ENCODE measurements at places on chromosomes 3 and 15.

GRCh38 chr3:126340081-126340511 is 17.1 kb downstream of the KLF15 start:
- DNase-seq, result no peak

- no peak for DNase-seq
These were observed 47.9 kb downstream of the PEAK1 start for GRCh38 chr15:77371850-77372563.

- no peak for DNase-seq
These were observed 742.0 kb upstream of the LMCD1 start for GRCh38 chr3:7759630-7760029.

DNA sequence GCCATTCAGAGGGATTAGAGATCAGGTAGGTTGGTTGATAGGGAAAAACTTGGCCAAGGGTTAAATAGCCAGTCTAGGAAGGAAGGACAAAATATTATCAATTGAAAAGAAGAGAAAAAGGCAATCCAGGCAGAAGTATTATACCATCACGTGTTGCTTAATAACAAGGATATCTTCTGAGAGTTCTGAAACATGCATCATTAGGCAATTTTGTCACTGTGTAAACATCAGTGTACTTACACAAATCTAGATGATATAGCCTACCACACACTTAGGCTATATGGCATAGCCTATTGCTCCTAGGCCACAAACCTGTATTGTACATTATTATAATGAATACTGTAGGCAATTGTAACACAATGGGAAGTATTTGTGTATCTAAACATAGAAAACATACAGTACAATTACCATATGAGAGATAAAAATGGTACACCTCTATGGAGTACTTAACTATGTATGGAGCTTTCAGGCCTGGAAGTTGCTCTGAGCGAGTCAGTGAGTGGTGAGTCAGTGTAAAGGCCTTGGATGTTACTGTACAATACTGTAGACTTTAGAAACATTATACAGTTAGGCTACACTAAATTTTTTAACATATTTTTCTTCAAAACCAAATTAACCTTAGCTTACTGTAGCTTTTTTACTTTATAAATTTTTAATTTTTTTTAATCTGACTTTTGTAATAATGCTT is 2.7 kb downstream of the TEX55 start:
- DNase-seq, result no peak

DNA sequence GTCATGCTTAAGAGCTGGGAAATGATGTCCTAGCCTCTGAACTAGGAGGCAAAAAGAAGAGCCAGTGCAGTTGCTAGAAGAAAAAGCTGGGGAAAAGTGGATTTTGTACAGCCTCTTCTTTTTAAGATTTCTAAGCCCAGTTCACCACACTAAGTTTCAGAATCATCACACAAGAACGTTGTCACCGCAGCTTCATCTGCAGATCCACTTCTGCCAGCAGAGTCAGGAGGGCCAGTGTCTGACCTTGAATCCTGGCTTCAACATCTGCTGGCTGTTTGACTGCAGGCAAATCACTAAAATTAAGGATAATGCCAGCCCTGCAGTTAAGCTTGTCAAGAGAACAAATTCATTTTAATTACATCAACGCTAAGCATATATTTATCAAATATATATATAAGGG is 36.2 kb downstream of the HDC start:
- no peak for DNase-seq

DNA sequence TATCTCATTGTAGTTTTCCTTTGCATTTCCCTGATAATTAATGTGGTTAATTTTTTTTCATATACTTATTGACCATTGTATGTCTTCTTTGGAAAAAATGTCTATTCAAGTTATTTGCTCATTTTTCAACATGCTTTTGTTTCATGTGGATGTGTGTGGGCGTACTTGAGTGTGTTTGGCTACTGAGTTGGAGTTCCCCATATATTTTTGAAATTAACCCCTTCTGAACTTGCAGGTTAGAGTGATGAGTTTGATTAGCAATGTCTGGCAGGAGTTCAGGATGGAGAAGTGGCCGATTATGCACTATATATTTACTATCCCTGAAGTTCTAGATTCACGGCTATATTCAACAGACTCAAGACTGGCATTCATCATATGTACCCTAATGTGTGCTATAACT is 250.4 kb upstream of the TTC14 start:
- no peak for DNase-seq

GRCh38 chr15:34594361-34594760 is 10.9 kb upstream of the GOLGA8B start:
- DNase-seq, result no peak

DNA sequence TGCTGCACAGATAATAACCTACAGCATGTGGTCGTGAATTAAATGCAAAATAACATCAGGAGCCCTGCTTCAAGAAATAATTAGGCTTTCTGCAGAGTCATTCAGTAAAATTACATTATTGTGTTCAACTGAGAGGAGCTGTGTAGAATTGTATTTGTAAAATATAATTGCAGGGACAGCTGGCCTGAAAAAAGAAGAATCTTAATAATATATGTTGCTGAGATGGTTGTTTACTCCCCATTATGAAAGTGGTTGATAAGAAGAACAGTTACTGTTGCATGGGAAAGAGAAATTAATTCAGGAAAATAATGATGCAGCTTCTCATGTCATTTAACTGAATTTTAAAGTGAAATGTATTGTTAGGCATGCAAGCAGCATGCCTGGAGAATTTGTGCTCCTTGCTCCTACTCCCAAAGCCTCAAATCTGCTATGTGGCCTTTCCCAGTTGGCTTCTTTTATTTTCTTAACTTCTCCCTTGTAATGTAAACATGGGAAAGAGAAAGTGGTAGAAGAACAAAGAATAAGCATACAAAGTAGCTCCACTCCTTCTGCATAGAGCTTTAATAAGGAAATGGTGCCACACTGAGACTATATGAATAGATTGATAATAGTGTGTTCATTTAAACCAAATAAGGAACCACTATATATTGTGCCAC is 100.1 kb downstream of the VGLL3 start:
- no peak for DNase-seq

DNA sequence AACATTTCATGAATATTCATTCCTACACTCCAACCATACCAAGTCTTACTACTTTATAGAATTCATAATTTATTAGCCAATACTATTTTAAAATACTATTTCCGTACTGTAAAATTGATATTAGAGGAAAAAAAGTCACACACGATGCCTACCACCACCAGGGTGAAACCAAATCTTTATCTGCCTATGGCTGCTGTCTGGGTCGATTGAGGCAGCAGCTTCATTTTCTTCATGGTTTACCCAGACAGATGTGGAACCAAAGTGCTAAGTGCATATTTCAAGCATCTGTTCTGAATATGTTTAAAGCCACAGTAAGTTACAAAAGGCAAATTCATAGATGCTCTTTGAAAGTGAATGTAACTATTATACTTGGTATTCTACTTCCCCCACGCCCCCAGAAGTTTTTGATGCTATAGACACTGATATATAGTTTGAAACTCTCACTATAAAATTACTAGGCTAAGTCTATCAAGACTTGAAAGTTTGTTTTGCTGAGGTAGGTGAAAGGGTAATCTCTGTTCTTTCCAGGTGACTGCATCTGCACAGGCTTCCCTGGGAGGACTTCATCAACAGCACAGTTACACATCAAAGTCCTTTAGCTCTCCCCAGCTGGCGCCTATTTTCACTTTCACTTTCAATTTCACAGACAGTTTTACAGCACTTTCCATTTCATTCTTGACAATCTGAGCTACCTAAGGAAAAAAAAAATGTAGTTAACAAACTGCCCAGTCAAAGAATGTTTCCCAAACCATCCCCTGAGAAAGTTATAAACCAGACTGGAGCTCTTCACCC is 113.9 kb downstream of the POLQ start:
- DNase-seq, result peak; percentile 82

GRCh38 chr15:69578787-69579583 is 126.4 kb downstream of the RPLP1 start:
- no peak for DNase-seq

DNA sequence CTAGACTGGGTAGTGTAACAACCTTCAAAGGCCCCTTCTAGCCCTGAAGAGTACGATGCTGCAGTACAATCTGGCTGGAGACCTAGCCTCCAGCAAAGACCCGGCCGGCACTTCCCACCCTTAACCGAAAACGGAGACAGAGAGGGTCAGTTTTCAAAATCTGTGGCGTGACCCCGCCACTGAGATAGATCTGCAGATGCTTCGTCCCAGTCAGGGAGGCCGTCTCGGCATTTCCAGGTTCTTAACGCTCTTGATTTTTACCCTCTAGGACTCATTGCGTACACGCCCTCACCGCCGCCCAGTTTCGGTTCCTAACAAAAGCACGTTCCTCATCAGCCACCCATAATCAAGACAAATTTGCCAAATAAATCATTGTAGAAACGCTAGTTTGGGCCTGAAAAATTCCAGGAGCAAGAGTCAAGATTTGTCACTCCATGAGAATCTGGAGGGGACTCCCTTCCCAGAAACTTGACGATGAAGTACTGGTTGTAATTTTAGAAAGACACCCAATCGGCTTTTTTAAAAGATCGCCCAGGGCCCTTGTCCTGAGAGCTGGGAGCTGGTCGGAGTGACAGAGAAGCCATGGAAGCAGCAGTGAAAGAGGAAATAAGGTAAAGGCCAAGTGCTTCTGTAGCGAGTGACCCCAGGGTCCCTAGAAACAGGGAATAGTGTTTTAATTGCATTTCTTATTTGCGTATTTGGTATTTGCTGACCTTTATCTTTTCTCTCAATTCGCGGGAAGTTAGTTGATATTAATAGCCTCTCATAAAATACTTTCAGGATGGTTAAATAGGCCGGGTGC is 868 bp upstream of the TMEM87A start:
- DNase-seq, result peak; percentile 77

DNA sequence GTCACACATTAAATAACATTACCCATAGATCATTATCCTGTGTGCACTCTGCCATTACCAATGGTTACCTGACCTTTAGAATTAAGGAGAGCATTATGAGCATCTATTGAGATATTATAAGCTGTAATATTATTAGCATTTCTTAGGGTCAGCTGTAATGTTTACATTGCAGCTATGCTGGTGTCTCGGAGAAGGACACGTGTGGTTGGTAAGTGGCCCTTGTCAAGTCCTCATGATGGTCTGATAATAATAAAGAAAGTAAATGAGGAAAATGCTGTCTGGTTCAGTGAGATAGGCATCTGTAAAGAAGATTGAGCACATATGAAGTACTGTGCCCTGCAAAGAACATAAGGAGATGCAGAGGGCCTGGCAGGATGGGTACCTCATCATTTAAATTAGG is 71.7 kb upstream of the ARL6 start:
- no peak for DNase-seq

DNA sequence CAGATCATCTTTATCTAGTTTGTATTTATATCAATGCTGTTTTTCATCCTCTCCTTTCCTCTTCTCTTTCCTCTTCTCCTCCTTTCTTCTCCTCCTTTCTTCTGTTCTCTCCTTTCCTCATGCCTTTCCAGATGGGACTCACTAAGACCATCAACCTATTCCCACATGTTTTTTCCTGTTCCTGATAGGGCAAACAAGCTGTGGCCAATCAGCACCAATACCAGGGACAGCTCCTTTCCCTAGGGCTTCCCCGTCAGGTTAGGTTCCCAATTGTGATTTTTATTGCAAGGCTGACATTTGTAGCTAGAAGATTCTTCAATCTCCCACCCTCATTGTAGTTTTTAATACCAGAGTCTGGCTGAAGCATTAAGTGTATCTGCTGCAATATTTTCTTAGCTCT is 76.3 kb upstream of the COL8A1 start:
- no peak for DNase-seq

DNA sequence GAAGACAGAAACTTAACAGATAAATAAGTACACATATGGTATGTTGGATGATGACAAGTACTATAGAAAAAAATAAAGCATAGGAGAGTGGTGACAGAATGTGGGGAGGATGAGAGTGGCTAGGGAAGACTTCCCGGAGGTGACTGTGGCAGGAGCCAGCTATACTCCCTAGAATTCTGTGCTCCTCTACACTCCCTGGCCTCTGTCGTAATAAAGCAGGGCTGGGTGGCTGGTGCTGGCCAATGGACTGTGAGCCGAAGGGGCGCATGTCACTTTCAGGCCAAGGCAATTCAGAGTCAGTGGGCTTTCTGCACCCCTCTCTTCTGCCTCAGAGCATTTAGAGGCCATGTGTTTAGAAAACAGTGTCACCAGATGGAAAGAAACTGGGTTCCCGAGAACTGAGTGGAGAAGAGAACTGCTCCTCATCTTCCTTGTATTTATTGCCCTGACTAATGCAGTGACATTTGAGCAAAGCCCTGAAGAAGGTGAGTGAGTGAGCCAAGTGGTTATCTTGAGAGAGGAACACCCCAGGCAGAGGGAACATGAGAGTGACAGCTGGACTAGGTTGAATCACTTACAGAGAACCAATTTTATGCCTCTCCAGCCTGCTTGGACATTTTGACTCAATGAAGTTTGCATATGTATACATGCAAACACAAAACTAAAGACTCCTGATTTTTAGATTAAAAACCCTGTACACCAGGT is 5.2 kb upstream of the VPS8 start:
- DNase-seq, result no peak

GRCh38 chr3:17755836-17756235 is 13.4 kb upstream of the TBC1D5 start:
- DNase-seq, result no peak

DNA sequence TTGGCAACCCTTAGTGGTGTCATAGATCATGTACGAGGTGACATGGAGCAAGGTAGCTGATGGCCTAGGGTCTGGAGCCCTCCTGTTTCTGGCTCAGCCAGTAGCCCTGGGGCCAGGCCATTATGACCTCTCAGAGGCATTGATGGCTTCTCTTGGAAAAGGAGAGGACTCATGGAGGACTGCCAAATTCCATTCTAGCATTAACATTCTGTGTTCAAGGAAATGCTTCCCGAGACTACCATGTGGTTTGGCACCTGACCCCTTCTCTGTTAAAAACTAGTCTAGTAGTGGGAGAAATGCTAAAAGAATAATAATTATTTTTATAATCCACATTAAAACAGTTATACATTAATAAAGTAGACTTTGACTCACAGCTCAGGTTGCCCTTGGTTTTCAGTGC is 40.2 kb upstream of the ADAMTSL3 start:
- no peak for DNase-seq

- DNase-seq, result no peak
These were observed 95.0 kb upstream of the SNRPA1 start for GRCh38 chr15:101390060-101390459.

- peak; percentile 7 for DNase-seq
These were observed 672 bp upstream of the KY start for GRCh38 chr3:134651347-134652041.

DNA sequence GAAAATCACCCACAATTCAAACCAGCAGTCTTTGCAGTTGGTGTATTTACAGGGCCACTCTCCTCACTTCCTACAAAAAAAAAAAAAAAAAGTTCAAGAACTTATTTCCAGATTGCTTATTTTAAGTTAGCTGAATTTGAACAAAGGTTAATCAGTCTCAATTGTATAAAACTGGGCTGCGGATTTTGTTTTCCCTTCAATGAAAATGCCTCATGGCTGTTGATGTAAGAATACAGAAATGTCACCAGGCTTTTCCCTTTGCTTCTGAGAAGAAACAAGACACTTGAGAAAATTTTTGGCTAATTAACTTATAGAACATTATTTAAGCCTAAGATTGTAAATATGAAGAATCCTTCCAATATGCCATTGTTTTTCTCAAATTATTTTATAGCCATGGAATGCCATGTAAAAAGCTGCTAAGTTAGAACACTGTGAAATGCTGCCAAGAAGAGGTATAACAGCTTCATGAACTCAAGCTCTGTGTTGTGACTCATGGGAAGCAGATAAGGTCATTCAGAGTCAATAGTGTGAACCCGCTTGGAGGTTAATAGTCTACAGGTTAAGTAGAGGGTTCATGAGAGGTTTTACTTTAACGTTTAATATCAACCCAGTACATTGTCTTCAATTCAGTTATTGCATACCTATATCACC is 84.3 kb upstream of the ABI3BP start:
- DNase-seq, result no peak

GRCh38 chr3:160140756-160141155 is 84.5 kb upstream of the C3orf80 start:
- DNase-seq, result peak; percentile 16

Measured in common myeloid progenitor, CD34-positive (primary cell).